Stimulated activated CD8-positive, alpha-beta memory T cell treated with anti-CD3 and anti-CD28 coated beads, Interleukin-4, amount 100 ng/mL, for 1 hour (primary cell): ENCODE measurements at places on chromosomes 5 and 9.

DNA sequence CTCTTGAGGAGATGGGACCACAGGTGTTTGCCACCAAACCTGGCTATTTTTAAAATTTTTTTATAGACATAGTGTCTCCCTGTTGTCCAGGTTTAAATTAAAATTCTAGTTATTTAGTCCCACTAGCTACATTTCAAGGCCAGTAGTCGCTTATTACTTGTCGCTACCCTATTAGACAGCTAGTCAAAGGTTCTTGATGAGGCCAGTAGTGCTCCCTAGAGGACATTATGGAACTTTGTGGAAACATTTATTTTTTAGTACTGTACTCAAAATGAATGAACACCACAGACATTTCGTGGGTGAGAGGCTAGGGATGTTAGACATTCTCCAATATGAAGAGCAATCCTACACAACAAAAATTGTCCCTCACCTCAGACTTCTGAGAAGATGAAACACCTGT is 14.4 kb upstream of the GRXCR2 start:
- DNase-seq: no peak

- DNase-seq: no peak
Measured at GRCh38 chr5:37896159-37896558, 56.3 kb upstream of the GDNF start.

DNA sequence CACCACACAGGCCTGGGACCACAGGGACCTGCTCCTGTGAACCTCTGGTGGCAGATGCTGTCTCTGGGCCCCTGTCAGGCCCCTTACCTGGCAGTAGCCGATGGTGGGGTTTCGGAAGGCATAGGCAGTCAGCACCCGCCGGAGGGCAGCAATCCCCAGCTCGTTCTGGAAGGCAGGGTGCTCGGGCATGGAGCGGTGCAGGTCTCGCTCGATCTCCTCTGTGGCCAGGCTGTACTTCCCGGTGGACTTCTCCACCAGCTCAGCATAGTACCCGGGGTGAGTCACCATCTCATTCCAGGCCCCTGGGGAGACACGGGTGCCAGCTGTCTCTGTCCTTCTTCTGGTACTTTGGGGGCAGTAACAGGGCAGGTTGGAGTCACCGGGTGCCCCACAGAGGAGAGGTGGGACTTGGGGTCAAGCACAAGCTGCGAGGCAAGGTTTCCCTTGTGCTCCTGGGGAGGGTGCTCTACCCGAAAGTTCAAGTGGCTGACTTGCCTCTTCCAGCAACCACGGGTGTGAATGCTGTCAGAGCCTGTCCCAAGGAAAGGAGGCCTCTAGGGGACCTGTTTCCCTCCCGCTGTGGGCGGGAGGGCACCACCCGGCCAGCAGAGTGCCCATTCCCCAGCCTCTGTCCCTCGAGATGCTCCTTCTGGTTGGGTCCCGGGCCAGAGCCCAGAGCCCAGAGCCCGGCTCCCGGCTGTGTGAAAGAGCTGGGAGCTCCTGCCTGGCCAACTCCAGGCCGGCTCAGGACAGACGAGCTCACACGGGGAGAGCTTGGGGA is 19.8 kb upstream of the MRNIP start:
- DNase-seq: no peak

GRCh38 chr5:170892196-170892595 is 30.4 kb downstream of the RANBP17 start:
- DNase-seq: no peak

- no peak for DNase-seq
Measured at GRCh38 chr5:6822556-6823343, 109.5 kb downstream of the TENT4A start.

- DNase-seq: no peak
Measured at GRCh38 chr5:134123360-134123759, 8.9 kb downstream of the TCF7 start.

- no peak for DNase-seq
Measured at GRCh38 chr9:109297899-109298298, 23.0 kb downstream of the EPB41L4B start.

DNA sequence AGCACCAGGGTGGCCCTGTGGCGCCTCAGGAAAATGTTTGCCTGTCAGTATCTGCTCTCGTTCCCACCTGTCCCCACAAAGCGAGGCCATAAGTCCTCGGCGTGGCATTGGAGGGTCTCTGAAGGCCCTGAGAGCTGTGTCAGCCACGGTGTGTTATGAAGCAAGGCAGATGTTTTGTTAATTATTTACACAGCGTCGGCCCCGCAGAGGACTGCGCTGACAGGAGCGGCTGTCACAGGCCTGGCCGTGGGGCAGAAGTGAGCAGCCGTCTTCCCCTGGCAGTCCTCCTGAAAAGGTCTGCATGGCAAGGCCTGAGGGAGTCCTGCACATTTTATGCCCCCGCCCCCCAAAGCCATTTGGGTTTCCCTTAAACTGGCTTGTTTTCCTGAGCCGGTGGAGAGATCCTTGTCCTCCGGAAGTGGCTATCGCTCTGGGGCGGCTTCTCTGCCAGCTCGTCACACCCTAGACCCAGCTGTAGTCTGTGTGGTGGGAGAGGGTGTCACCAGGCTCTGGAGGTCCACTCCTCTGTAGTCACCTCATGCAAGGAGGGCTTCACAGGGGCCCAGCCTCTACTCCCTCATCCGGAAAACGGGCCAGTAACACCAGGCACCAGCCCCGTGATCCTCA is 6.2 kb downstream of the NEK6 start:
- no peak for DNase-seq

DNA sequence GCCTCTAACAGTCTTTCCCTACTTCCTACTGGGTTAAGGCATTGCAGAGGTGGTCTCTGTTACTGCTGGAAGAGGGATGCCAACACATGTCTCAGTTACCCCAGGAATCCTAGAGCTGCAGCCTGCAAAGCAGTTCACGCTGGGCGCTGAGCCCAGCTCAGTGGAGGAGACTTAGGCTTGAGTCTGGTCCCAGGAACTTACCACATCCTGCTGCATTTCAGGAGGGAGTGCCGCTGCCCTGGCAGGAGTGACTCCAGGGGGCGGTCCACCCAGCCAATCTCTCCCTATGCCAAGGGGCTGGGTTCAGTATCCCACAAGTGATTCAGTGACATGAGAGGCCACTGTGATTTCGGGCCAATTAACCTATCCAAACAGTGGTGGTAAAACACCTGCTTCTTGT is 7.6 kb downstream of the TTC16 start:
- DNase-seq: no peak

- no peak for DNase-seq
Measured at GRCh38 chr9:113463418-113464285, at the start of gene RGS3. RGS3 (plus strand) TSS chr9:113463727; CDS start chr9:113463803, 76 bp downstream.

DNA sequence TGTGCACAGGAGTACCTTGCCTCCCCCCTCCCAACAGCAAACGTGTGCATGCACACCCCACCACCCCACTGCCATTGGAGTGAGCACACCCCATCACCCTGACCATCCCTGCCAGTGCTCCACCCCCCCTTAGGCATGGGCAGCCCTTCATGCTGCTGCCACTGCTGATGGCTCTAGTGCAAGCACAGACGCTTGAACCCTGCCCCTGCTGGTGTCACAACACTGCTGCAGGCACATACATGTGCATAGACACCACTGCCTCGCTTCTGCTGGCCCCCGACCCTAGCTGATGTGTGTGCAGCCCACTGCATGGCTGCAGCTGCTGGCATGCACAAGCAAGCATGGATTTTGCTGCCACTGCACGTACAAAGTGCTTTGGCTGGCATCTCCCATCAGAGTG is 16.0 kb upstream of the RGS7BP start:
- no peak for DNase-seq

DNA sequence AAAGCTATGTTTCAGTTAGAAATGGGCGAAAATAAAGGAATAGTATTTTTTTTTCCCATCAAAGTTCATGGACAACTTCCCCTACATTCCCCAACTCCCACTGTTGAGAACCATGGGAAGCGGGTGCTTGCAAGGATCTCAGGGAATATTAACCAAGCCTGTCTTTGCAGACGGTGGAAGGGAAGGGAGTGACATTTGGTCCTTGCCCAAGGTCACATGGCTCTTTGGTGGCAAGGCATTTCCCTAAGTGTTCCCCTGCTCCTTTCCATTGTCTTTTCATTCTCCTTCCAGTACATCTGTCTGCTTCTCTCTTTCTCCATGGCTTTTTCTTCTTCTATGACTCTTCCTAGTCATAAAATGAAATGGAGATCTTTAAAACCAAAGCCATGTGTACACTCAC is 19.0 kb downstream of the C9orf57 start:
- no peak for DNase-seq

GRCh38 chr5:172715931-172716682 is 54.9 kb downstream of the DUSP1 start:
- DNase-seq: no peak

DNA sequence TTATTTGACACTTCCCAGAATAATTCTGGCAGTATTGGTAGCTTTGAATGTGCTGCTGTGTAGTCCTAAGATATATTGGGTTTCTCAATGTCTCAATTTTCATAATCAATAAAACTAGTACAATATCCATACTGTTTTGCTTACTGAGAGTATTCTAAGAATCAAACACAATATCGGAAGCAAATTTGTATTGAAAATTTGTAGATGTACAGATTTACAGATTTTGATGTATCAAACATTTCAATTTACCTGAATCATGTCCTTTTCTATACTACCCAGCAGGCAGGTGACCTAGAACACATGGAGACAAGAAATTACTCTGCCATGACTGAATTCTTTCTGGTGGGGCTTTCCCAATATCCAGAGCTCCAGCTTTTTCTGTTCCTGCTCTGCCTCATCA is at the start of gene OR13D1:
TSS of gene OR13D1 (plus strand) at position 301 of the 400 bp plus-strand sequence. CDS start at position 301, 0 bp downstream.
- no peak for DNase-seq

GRCh38 chr5:154758977-154759376 is 3.8 kb downstream of the LARP1 start:
- no peak for DNase-seq

GRCh38 chr5:93886098-93886806 is 144.9 kb upstream of the POU5F2 start:
- no peak for DNase-seq

GRCh38 chr5:160507221-160507721 is 85.6 kb downstream of the PTTG1 start:
- no peak for DNase-seq

DNA sequence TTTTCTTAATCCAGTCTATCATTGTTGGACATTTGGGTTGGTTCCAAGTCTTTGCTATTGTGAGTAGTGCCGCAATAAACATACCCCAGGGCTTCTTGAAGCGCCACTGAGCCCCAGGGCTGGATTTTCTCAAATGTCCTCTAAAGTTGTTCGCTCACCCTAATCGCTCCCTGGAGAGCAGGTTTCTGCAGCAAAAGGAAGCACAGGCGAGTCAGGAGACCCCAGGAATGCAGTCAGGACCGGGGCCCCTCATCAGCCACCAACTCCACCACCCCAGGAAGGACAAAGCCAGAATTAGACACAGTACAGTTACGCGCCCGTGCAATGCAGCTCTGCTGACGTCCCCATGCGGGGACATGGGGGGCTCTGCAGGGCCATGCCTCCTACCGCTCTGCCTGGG is 15.7 kb upstream of the OBP2B start:
- DNase-seq: no peak

DNA sequence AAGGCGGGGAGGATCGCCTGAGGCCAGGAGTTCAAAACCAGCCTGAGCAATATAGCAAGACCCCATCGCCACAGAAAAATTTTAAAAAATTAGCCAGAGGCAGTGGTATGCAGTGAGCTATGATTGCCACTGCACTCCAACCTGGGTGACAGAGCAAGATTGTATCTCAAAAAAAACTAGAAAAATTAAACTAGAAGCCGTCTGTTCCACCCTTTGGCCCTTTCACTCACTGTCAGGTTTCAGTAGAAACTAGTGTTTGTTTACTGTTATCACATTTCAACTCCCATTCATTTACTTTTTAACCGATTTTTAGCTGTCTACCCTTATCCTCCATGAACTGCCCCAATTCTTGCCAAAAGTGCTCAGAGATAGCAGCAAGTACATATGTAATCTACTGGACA is 8.3 kb downstream of the UGCG start:
- no peak for DNase-seq

- DNase-seq: no peak
Measured at GRCh38 chr5:115947260-115947659, 15.0 kb upstream of the LVRN start.

DNA sequence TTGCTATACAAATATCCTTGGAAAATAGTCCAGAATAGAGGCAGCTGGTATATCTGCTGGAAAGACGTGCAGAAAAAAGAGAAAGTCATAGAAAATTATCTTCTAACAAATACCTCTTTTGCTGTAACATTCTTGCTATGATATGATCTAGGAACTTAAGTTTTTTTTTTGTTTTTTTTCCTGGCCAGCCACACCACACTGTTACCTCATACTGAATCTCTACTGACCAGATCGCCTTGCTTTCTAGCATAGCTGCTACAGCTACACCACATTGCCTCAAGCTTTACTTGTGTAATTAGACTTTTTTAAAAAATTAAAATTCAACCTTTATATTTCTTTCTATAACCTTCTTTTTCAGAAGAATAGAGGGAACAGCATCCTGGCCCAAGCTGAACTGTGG is 142.2 kb upstream of the PRLR start:
- no peak for DNase-seq

GRCh38 chr9:84919440-84919839 is 249.9 kb downstream of the NTRK2 start:
- no peak for DNase-seq

DNA sequence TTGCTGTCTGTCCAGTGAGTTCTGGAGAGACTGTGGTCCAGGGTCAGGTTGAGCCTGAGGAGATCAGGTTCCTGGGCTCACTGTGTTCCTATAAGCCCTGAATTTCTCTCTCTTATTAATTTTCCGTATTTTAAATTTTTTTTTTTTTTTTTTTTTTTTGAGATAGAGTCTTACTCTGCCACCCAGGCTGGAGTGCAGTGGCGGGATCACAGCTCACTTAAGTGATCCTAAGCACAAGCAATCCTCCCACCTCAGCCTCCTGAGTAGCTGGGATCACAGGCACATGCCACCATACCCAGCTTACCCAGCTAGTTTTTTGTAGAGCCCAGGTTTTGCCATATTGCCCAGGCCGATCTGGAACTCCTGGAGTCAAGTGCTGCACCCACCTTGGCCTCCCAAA is 22.5 kb downstream of the NDST1 start:
- no peak for DNase-seq

GRCh38 chr5:80124121-80124918 is 89.2 kb downstream of the THBS4 start:
- no peak for DNase-seq
